Activated T-helper 1 cell treated with anti-CD3 and anti-CD28 coated beads, Interleukin-2, amount 50 U/mL, for 16 hours (primary cell): ENCODE measurements at places on chromosomes 7 and 10.

- DNase-seq = no peak
These were observed 196.3 kb downstream of the DNAJC1 start for GRCh38 chr10:21807180-21807579.

DNA sequence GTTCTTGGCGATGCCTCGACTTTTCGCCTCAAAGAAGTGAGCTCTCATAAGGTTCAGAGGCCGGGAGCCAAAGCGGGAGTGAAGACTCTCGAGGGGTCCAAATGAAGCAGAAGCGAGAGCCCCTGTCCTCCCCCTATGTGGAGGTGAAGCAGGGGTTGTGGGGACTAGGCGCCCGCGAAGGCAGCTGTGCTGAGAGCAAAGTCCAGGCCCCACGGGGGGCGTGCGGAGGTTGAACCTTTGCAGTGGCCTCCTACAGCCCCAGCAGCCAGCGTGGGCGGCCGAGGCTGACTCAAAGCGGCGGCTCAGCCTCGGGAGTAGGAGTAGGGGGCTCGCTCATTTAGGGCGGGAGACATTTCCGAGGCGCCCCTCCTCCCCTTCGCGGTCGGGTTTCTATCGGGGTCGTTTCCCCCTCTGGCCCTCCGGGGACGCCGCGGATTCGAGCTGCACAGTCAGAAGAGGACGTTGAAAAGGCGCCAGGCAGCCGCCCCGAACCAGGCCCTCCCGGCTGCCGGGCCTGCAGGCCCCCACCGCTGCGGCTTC lies 553 bp upstream of the ADD3 start:
- DNase-seq = peak; percentile 49

DNA sequence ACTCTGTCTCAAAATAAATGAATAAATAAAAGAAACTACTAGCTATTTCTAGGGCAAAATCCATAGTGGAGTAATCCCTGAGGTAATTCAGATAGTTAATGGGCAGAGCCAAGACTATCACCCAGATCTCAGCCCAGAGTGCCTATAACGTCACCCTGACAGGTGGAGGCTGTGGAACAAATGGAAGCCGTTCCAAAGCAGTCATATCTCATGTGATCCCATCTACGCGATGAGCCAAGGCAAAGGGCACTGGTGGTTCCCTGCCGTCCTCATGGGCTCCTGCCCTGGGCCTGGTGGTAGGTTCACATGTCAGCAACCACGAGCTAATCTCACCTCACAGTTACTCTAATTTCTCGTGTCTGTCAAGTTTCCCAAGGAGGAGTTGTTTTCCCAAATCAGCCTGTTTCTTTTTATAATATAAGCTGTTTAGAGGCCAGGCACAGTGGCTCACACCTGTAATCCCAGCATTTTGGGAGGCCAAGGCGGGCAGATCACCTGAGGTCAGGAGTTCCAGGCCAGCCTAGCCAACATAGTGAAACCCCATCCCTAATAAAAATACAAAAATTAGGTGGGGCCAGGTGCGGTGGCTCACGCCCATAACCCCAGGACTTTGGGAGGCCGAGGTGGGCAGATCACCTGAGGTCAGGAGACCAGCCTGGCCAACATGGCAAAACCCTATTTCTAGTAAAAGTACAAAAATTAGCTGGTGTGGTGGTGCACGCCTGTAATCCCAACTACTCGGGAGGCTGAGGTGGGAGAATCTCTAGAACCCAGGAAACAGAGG lies 22.5 kb upstream of the ASCC1 start:
- no peak for DNase-seq

- no peak for DNase-seq
These were observed 63.6 kb downstream of the MACC1 start for GRCh38 chr7:20153567-20153966.

DNA sequence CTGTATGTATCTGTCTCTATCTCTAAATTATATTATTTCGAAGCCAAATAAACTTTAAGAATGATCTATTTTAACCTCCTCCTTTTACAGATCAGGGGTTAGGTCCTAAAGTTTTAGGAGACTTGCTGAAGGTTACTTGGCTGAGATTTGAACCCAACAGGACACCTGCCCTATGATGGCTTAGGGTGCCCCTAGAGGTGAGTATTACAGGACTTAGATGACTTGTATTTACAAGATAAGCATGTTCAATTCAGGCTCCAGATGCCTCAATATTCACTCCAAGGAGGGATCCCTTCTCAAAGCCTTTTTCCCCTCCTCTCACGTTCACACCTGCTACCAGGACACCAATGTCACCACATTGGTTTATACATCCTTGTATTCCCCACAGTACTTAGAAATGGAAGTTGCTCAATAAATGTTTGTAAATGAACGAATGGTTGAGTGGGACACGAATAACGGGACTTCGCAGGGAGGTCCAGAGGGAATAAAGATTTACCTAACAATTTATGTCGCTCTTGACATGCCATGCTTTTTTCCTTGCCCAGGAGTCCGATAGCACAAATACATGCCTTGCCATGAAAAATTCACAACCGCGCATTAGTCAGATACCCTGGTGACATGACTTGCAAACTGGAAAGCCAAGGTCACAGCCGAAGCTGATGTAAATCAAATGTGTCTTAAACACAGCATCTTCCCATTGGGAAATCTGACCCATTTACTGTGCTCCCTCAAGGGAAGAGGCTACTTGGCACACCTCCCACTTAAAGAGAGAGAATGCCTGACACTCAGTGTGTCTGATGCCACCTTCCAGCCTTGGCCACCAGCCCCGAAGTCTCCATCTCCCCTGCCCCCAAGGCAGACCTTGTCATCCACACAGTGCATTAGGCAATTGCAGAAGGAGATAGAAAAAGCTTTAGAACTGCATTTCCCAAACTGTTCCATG lies 872.2 kb upstream of the AUTS2 start:
- DNase-seq = no peak

- no peak for DNase-seq
These were observed 78.1 kb upstream of the STRIP2 start for GRCh38 chr7:129356176-129356575.

DNA sequence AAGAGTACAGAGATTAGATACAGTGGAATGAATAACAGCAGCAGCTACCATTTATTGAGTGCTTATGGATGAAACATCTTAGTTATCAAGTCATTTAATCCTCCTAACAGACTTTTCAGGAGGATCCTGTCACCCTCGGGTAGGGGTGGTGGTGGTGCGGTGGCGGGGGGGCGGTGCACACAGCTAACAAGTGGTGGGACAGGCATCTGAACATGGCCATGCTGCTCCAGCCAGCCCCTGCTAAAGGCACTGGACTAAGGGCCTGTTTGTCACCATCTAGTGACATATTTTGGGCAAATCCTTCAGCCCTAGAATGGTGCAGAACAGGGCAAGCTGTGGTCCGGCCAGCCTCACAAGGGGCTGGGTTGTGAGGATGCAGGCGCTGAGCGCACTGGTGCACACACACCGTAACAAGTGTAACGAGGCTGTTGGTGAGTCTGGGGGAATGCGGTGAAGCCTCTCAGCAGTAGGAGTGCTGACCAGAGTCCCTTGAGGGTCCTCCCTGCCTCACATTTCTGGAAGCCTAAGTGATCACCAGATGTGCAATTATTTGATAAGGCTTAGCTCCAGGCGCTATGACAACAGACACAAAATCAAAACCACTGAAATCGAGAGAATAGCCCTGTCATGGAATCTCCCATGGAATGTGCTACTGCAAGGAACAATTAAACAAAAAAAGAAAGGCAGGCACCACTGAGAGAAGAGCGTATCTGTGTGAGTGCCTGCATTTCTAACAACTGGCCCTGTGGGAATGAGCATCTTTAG lies 102.2 kb downstream of the RNF216 start:
- DNase-seq = no peak

DNA sequence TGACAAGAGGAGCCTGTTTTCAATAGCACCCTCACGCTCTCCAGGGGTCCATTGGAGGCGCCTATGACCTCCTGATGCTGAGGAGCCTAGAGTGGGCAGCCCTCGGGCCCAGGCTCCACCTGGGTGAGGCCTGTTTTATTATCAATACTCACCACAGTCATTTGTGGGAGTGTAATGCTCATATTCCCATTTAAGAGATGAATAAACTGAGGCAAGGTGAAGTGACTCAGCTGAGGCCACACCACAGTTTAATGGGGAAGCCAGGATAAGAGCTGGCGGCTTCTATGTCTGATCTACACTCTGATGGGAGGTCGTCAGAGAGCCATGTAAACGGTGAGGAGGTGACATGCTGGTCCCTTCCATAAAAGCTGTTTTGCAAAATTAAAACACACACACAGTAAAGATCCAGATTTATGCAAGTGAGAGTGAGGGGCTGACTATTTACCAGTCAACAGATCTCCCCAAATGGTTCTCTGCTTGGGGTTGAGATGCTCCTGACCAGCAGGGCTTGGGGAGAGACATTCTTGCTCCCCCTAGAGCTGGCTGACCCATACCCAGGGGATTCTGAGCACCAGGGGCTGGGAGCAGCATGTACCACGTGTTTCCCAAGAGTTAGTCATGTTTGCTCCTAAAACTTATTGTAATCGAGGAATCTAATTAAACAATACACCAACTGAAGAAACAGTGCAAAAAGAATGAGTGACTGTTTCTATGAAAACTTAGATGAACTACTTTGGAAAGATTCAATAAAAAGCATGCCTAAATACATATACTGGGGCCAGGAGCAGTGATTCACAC lies 81.0 kb upstream of the INSIG1 start:
- no peak for DNase-seq

DNA sequence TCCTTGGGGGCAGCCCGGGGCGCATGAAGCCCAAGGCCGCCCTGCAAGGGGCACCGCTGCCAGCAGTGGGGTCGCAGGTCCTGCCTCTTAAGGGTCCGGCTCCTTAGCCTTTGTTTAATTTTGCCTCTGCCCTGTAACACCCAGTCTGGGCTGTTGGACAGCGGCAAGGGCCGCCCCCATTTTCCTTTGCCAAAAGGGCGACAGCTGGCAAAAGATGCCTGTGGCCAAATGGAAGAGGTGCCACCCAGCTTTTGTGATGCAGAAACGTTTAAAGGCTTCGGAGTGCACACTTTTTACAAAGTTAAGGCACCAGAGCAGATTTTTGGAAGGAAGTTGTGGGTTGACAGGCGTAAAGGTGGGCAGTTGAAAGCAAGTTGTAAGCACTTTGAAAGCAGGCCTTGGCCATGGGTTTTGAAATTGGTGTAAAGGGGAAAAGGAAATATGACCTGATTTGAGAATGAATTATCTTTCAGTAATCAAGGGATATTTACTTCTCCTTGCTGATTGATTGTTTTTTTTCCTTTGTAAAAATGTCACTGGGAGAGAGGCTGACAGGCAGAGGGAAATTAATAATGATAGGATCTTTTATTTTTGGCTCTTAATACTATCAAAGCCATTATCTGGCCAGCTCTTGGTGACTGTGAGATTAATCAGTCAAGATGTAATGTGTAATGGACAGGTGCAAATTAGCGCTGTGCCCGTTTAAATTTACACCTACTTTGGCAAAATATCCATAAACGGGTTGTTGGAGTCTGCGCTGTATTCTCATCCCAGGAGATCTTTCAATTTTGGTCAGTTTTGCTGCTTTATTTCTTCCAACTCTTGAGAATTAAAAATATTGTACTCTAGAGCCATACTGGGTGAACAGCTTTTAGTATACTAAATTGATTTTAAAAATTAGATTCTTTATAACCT lies 1.2 kb downstream of the CASD1 start:
- DNase-seq = peak; percentile 13

GRCh38 chr10:87668324-87669074 lies 8.8 kb downstream of the PAPSS2 start:
- DNase-seq = no peak

DNA sequence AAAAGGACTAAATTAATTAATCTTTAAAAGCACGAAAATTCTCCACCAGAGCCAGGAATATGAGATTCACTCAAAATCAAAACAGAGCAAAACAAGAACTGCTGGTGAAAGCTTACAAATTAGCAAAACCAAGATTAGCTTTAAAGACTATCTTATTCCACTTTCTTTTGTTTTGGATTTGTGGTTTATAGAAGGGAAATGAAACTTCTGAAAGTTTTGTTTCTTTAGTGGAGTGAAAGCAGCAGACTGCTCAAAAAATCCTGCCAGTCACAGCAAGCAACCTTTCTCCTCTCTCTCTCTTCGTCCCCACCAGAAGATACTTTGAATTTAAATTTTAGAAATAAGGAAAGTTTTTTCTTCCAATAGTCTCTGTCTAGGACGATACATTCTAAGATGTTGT lies 7.8 kb downstream of the ACTA2 start:
- no peak for DNase-seq

- DNase-seq = no peak
These were observed 81.8 kb downstream of the PTPRZ1 start for GRCh38 chr7:121954803-121955202.

- DNase-seq = no peak
These were observed 36.9 kb upstream of the PPIF start for GRCh38 chr10:79310200-79310865.

DNA sequence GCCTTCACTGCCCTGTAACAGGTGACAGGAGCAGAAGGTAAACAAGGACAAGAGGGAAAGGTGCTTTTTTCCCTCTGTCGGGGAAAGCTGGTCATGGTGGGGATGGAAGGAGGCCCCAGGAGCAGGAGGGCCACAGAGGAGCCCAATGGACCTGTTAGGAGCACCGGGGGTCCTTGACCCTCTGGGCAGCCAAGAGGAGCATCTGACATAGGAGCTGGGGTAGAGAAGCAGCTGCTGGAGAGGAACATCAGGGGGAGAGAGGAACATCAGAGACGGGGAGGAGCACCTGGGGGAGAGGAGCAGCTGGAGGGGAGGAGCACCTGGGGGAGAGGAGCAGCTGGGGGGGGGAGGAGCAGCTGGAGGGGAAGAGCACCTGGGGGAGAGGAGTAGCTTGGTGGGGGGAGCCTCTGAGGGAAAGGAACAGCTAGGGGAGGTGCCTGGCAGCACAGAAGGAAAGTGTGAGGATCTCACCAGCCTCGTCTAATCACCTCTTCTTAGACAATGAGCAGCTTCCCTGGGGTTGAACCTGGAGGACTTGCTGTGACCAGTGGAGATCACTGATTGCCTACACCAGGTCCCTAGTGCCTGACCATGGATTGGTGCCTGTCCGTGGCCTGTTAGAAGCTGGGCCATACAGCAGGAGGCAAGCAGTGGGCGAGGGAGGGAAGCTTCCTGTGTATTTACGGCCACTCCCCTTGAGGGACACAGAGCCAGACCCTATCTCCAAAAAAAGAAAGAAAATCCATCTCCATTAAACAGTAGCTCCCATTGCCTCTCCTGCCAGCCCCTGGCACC lies 37.6 kb downstream of the JAKMIP3 start:
- no peak for DNase-seq

- no peak for DNase-seq
These were observed 44.0 kb downstream of the LAMB1 start for GRCh38 chr7:107958764-107959526.

DNA sequence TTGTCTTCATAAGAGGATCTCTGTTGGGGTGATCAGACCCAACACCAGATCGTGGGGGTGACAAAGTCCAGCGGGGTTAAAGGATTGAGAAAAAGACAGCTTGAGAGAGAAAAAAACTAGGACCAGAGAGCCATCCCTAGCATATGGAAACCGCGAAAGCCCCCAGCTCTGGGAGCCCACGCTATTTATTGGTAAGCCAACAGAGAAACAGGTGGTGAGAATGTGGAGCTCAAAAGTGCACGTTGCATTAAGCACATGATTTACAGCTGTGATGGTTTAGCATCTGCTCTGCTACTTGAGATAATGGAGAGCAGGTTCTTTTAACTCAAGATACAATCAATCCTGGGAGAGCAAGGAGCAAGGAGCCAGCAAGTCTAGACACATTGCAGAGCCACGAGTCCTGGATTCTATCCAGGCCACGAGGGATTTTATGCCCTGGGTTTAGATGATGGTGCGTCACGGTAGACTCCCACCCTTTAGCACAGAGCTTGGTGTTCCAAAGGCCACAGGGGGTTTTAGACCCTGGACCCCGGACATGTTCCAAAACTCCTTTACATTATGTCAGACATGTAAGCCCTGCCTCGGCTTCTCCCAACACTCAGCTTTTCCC lies 755.2 kb upstream of the SORCS1 start:
- no peak for DNase-seq
